Fibroblast of upper back skin (primary cell): ENCODE measurements at places on chromosomes 1 and 21.

DNA sequence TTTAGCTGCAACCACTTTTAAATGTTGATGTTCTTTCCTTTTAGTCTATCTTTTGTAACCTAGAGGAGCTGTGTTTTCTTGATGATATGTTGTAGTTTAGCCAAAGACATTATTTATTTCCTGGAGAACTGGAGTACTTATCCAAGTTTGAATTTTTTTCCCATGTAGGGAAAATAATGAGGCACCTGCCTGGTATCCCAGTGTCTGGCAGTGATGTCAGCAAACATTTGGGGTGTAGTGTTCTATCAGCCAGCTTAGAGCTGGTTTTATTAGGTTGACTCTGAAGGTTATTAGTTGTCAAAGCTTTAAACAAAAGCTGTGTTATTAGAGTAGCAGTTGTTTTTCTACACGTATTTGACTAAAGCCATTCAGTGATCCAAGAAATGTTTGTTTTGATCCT, 3.2 kb downstream of the CTPS1 start:
- no peak for DNase-seq

DNA sequence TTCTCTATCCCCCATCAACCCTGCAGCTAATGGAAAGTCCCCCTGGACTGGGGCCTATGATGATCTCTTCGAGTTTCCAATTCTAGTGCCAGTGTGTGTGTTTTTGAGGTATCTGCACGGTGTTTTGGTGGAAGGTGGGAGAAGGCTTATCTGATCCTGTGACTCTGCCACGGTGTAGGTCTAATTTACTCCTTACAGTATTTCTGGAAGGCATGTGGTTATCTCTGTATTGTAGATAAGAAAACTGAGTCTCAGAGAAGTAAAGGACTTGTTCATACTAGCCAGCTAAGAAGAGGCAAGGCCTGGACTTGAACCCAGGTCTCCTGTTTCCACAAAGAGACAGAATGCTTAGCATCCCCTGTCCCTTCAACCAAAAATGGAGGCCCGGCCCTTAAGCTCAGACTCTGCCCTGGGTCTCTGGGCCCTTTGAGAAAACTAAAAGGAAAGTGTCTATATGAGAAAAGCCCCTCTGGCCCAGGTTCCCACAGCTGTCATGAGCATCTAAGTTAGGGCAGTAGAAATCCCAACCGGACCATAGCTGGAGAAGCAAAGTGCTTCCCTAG, 20.3 kb downstream of the RIMS3 start:
- no peak for DNase-seq

DNA sequence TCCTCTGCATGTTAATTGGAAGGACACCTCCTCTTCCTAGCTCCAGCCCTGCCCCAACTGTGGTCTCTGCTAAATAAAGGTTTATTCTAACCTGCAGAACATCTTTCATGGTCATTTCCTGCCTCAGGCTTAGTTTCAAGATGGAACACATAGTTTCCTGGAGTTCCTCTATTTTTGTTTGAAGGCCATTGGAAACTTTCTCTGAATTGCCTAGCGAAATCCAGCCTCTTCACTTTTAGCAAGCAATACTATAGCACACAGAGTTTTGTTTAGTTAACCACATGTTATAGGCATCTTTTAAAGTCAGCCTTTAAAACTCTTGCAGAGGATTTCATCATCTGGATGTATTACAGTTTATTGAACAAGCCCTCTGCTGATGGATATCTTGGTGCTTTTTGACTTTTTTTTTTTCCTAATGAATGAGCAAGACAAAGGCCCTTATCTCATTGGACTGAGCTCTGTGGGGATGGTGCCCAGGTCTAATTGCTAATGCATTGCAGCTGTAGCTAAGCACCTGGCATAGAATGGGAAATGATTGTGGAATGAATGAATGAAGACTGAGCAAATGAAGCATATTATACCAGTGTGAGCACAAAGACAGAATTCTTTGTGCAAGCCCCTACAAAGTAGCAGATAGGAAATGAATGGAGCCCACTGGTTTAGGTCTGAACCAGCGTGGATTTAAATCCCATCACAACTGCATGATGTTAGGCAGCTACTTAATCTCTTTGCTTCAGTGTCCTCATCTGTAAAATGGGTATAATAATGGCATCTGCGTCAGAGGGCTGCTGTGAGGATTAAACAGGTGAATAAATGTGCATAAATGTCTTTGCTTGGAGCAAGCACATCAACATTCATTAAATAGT, 641 bp upstream of the CFAP107 start:
- DNase-seq: peak; percentile 62

- no peak for DNase-seq
These were observed 230.8 kb downstream of the BARHL2 start for GRCh38 chr1:90486134-90486824.

DNA sequence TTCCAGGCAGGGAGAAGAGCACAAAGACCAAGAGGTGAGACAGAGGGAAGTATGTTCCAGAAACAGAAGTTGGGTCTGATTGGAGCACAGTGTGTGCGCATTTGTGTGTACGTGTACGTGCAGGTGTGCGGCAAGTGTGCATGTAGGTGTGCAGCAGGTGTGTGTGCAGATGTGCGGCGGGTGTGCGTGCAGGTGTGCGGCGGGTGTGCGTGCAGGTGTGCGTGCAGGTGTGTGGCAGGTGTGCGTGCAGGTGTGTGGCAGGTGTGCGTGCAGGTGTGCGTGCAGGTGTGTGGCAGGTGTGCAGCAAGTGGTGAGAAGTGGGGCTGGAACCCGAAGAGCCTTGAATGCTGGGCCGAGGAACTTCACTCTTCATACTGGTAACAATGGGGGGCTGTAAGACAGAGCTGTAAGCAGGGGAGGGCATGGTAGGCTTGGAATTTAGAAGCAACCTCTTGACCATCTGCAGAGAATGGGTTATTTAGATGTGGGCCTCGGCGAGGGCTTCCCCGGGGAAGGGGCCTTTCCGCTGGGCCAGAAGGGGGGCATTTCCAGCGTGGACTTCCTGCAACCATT, 118.0 kb upstream of the WNT4 start:
- DNase-seq: no peak

DNA sequence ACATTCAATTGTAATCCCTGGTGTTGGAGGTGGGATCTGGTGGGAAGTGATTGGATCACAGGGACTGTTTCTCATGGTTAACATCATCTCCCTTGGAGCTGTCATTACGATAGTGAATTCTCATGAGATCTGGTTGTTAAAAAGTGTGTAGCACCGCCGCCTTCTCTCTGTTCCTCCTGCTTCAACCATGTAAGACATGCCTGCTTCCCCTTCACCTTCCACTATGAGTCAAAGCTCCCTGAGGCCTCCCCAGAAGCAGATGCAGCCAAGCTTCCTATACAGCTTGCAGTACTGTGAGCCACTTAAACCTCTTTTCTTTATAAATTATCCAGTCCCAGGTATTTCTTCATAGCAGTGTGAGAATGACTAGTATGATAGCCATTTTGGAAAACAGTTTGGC, 30.1 kb upstream of the TRIM62 start:
- no peak for DNase-seq

DNA sequence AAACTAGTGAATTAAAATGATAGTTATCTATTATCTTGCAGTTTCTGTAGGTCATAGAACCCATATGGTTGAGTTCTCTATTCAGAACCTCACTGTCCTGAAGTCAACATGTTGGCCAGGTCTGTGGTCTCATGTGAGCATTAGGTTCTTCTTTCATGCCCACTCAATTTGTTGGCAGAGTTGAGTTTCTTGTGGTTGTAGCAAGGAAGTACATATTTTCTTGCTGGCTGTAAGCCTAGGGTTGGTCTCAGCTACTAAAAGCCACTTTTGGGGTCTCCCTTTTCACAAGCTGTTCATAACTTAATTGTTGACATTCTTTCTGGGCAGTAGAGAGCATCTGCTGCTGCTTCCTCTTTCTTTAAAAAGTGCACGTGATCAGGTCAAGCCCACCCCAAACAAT, 1165.1 kb upstream of the NCAM2 start:
- no peak for DNase-seq

GRCh38 chr1:162846256-162847212, 14.4 kb downstream of the CCDC190 start:
- DNase-seq: peak; percentile 22

DNA sequence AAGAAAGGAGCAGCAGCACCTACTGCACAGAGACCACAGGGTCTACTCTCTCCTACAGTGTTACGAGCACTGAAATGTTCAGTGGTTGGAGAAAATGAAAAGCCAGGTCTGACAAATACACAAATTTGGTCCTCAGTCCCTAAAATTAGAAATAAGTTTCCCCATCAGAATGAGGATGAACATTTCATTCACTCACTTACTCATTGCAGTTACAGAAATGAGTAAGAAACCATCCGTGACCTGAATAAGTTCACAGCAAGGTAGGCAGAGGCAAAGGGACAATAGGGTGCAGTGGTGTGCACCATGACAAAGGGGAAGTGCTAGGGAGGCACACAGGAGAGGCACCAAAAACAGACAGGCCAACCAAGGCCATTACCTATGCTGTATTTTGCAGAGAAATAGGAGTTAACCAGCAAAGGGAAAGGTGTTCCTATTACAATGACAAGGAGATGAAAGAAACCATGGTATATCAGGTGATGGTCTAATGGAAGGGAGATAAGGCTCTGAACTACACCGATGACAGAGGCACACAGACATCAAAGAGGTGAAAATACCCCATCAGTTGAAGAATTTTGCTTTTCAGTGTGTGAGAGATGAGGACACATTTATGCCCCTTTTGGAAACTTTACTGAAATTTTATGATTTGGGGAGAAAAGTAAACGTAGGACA, 29.4 kb downstream of the VAV3 start:
- no peak for DNase-seq
